ENCODE measurements at places on chromosomes 13 and 19. TPM values are rescaled to one million over a fixed set of nuclear protein-coding genes. Genes with fewer than 3 reads are reported as not detected.
A peak's percentile ranks its signal among the peaks of the same experiment; 100 is the strongest.

The LRP3 gene
- total RNA-seq = 0.23 TPM

GRCh38 chr13:72368031-72368430, 359.4 kb downstream of the MZT1 start:
- H3K27ac ChIP-seq = no peak overlapping the region
- H3K27me3 ChIP-seq = no peaks in the 10 kb centered on the region
- H3K4me3 ChIP-seq = no peak overlapping the region
- H3K36me3 ChIP-seq = no peaks in the 10 kb centered on the region

- H3K27ac ChIP-seq = no peak overlapping the region
- H3K27me3 ChIP-seq = no peaks in the 10 kb centered on the region
- no peaks in the 10 kb centered on the region for H3K36me3 ChIP-seq
Measured at GRCh38 chr13:88107570-88107969, 436.4 kb downstream of the SLITRK5 start.

GRCh38 chr19:46849610-46850009, 1.0 kb downstream of the AP2S1 start:
- no peak for DNase-seq
- peaks cover 17% of the 10 kb centered on the region for H3K4me1 ChIP-seq
- peak overlapping the region; percentile 74 for H3K27ac ChIP-seq
- no peaks in the 10 kb centered on the region for H3K27me3 ChIP-seq

DNA sequence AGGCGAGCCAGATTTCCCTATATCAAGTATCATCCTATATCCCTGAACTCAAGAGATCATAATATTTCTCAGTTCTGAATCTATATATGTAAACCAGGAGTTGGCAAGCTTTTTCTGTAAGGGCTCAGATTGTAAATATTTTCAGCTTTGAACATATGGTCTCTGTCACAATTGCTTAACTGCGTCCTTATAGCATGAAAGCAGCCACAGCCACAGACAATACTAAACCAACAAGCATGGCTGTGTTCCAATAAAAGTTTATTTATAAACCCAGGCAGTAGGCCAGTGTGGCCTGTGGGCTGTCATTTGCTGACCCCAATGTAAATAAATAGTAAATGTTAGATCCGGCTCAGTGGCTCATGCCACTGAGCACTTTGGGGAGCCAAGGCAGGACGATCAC, 12.2 kb upstream of the MYH14 start:
- no peak overlapping the region for H3K27ac ChIP-seq
- H3K4me1 ChIP-seq = no peaks in the 10 kb centered on the region
- no peak for DNase-seq
- no peak overlapping the region for H3K4me3 ChIP-seq
- H3K36me3 ChIP-seq = no peaks in the 10 kb centered on the region
- H3K27me3 ChIP-seq = no peaks in the 10 kb centered on the region

The RNF17 gene
- not detected for total RNA-seq

DNA sequence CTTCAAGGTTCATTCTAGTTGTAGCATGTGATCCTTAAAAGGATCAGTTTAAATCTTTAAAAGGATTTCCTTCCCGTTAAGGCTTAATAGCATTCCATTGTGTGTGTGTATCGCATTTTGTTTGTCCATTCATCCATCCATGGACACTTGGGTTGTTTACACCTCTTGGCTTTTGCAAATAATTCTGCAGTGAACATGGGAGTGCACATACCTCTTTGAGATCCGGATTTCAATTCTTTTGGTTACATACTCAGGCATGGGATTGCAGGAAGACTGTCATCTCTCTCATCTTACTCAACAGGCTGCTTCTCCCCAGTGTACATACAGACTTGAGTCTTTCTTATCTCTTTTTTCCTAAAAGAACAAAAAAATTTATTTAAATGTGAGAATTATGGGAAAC, 1.2 kb downstream of the RNF113B start:
- H3K4me1 ChIP-seq = peaks cover 3% of the 10 kb centered on the region
- no peak overlapping the region for H3K4me3 ChIP-seq
- no peak overlapping the region for H3K27ac ChIP-seq
- no peaks in the 10 kb centered on the region for H3K36me3 ChIP-seq

DNA sequence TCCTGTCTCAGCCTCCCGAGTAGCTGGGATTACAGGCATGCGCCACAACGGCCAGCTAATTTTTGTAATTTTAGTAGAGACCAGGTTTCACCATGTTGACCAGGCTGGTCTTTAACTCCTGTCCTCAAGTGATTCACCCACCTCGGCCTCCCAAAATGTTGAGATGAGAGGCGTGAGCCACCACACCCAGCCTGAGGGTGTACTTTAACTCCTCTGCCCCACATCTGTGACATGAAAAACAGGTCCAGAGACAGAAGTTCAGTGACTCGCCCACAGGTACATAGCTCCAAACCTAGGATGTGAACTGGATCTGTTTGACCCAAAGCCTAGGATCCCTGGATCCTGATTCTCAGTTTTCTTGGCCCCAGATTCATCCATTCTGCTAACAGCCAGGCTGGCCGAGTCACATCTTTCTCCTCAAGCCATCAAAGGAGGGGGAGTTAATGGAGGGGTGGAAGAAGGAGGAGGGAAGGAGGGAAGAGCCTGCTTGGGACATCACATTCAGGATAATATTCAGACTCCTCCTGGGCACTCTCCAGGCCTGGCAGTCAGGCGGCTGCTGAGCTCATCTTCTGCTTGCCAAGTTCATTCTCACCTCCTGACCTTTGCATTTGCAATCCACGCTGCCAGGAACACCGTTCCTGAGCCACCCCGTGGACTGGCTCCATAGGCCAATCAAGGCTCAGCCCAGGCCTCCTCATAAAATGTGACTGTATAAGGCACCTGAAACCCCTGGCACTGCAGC, 3.1 kb downstream of the SPC24 start:
- H3K36me3 ChIP-seq = peaks cover 24% of the 10 kb centered on the region
- peaks cover 27% of the 10 kb centered on the region for H3K4me1 ChIP-seq
- DNase-seq = no peak
- H3K4me3 ChIP-seq = peak overlapping the region; percentile 26
- H3K27me3 ChIP-seq = no peaks in the 10 kb centered on the region

- no peak for DNase-seq
- no peaks in the 10 kb centered on the region for H3K27me3 ChIP-seq
- H3K4me1 ChIP-seq = no peaks in the 10 kb centered on the region
- no peak overlapping the region for H3K4me3 ChIP-seq
- no peaks in the 10 kb centered on the region for H3K36me3 ChIP-seq
Measured at GRCh38 chr13:95275322-95276036, 25.8 kb downstream of the ABCC4 start.

The ZNF135 gene
- total RNA-seq = not detected

The ZNF700 gene
- 12.6 TPM for total RNA-seq

GRCh38 chr19:7650148-7650547, 13.2 kb downstream of the STXBP2 start:
- H3K4me1 ChIP-seq = peaks cover 10% of the 10 kb centered on the region
- no peak overlapping the region for H3K4me3 ChIP-seq
- peaks cover 12% of the 10 kb centered on the region for H3K36me3 ChIP-seq
- no peak overlapping the region for H3K27ac ChIP-seq
- DNase-seq = no peak

The PKN1 gene
- 172 TPM for total RNA-seq

DNA sequence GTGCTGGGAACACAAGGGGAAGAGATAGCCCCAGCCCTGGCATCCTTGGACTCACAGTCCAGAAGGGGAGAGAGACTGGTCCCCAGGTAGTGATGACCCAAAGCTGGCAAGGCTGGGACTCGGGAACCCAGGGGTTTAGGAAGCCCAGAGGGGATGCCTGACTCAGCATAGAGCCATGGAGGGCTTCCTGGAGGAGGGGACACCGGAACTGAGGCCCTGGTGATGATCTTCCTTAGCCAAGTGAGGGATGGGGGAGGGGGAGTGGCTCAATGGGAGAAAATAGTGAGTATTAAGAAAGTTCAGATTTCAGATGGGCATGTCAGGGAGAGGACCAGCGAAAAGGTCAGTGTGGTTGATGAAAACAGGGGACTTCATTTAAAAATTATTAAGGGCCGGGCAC, 26.8 kb downstream of the EXOC3L2 start:
- H3K27ac ChIP-seq = no peak overlapping the region
- peaks cover 1% of the 10 kb centered on the region for H3K4me1 ChIP-seq
- no peak for DNase-seq
- H3K36me3 ChIP-seq = no peaks in the 10 kb centered on the region
- H3K27me3 ChIP-seq = peaks cover 41% of the 10 kb centered on the region

- no peak for DNase-seq
- no peak overlapping the region for H3K4me3 ChIP-seq
- H3K27ac ChIP-seq = no peak overlapping the region
- H3K4me1 ChIP-seq = peaks cover 32% of the 10 kb centered on the region
Measured at GRCh38 chr13:24124789-24125476, 35.6 kb upstream of the SPATA13 start.

The ZNF763 gene
- total RNA-seq = 0.51 TPM

DNA sequence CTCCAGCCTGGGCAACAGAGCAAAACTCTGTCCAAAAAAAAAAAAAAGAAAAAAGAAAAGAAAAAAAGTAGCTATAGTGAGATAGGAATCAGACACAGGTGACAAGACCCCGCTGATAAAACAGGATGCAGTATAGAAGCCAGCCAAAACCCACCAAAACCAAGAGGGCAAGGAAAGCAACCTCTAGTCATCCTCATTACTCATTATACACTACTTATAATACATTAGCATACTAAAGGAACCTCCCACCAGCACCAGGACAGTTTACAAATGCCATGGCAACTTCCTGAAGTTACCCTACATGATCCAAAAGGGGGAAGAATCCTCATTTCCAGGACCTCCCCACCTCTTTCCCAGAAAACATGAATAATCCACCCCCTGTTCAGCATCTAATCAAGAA, 35.6 kb upstream of the UBL3 start:
- no peak for DNase-seq
- H3K27me3 ChIP-seq = no peaks in the 10 kb centered on the region
- no peaks in the 10 kb centered on the region for H3K36me3 ChIP-seq
- H3K4me1 ChIP-seq = peaks cover 28% of the 10 kb centered on the region
- no peak overlapping the region for H3K4me3 ChIP-seq

The ATP1A3 gene
- total RNA-seq = 1.2 TPM

- no peaks in the 10 kb centered on the region for H3K27me3 ChIP-seq
- peaks cover 28% of the 10 kb centered on the region for H3K36me3 ChIP-seq
- H3K27ac ChIP-seq = peak overlapping the region; percentile 7
- no peak for DNase-seq
- no peak overlapping the region for H3K4me3 ChIP-seq
Measured at GRCh38 chr19:57816652-57817051, 1.9 kb upstream of the ZNF552 start.

DNA sequence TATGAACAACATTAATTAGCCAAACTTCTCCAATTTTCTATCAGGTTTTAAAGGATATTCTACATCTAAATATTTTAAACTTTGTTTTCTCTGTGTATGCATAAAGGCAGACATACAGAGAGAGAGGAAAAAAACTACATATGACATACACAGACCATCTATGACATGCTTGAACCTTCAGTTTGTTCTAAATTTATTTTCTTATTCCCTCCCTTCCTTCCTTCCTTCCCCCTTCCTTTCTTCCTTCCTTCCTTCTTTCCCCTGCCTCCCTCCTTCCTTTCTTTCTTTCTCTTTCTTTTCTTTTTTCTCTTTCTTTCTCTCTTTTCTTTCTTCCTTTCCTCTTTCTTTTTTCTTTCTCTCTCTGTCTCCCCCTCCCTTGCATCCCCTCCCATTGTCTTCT, 35.8 kb upstream of the CD70 start:
- H3K36me3 ChIP-seq = peaks cover 6% of the 10 kb centered on the region
- H3K4me3 ChIP-seq = no peak overlapping the region
- DNase-seq = no peak
- H3K27me3 ChIP-seq = peaks cover 9% of the 10 kb centered on the region
- no peak overlapping the region for H3K27ac ChIP-seq

- peaks cover 34% of the 10 kb centered on the region for H3K36me3 ChIP-seq
- no peak overlapping the region for H3K4me3 ChIP-seq
- no peak for DNase-seq
- H3K4me1 ChIP-seq = peaks cover 13% of the 10 kb centered on the region
- no peaks in the 10 kb centered on the region for H3K27me3 ChIP-seq
Measured at GRCh38 chr19:47379381-47379938, 30.3 kb downstream of the DHX34 start.

The ZNF578 gene
- total RNA-seq = 0.12 TPM

GRCh38 chr19:4051175-4052101, 15.3 kb downstream of the ZBTB7A start:
- peaks cover 20% of the 10 kb centered on the region for H3K4me1 ChIP-seq
- H3K27ac ChIP-seq = peak overlapping the region; percentile 59
- H3K27me3 ChIP-seq = no peaks in the 10 kb centered on the region

The TEX26 gene
- not detected for total RNA-seq

- H3K36me3 ChIP-seq = no peaks in the 10 kb centered on the region
- DNase-seq = no peak
- H3K4me3 ChIP-seq = no peak overlapping the region
- H3K4me1 ChIP-seq = no peaks in the 10 kb centered on the region
- H3K27ac ChIP-seq = no peak overlapping the region
Measured at GRCh38 chr13:38888309-38888708, 102.3 kb downstream of the STOML3 start.

- no peaks in the 10 kb centered on the region for H3K36me3 ChIP-seq
- peaks cover 2% of the 10 kb centered on the region for H3K27me3 ChIP-seq
- peaks cover 5% of the 10 kb centered on the region for H3K4me1 ChIP-seq
- no peak overlapping the region for H3K4me3 ChIP-seq
- no peak overlapping the region for H3K27ac ChIP-seq
Measured at GRCh38 chr13:24520733-24521132, 8.2 kb upstream of the PARP4 start.

- no peaks in the 10 kb centered on the region for H3K36me3 ChIP-seq
- H3K27me3 ChIP-seq = no peaks in the 10 kb centered on the region
- no peak overlapping the region for H3K27ac ChIP-seq
- DNase-seq = no peak
Measured at GRCh38 chr19:31601855-31602254, 252.6 kb upstream of the TSHZ3 start.

GRCh38 chr19:5434970-5435641, 20.1 kb upstream of the ZNRF4 start:
- no peaks in the 10 kb centered on the region for H3K36me3 ChIP-seq
- H3K27ac ChIP-seq = no peak overlapping the region
- peaks cover 7% of the 10 kb centered on the region for H3K27me3 ChIP-seq

DNA sequence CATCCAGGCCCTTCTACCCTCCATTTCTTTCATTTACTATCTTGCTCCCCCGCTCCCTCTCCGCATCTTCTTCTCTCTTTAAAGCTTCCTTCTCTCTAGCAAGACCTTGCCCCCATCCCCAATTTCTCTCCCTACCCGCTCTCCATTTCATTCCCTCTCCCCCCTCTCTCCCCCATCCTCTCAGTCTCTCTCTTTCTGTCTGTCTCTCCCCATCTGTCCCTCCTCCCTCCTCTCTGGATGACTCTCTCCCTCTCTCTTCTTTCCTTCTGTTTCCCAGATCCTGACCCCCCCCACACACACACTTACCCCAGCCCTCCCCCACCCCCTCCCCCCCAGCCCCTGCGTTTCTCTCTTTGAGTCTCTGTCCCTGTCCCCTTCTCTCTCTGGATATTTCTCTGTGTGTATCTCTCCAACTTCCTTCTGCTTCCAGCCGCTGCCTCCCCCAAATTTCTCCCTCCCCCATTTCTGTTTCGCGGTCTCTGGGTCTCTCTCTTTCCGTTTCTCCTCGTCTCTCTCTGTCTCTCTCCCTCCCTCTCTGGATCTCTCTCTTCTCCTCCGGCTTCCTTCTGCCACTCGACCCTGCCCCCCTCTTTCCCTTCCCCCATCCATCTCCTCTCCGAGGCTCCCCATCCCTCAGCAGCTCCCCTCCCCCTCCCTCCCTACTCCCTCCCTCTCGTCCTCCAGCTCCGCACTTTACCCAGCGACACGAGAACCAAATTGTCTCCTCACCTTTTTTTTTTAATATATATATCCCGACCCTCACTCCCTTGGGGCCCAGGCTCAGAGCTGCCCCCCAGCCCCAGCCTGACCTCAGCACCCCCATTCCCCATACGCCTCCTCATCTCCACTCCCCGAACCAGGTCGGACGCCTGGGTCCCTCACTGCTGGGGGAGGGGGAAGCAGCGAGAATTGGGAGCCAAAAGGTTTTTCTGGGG, 3.6 kb upstream of the CACNG8 start:
- no peak overlapping the region for H3K27ac ChIP-seq
- peaks cover 58% of the 10 kb centered on the region for H3K27me3 ChIP-seq
- peaks cover 5% of the 10 kb centered on the region for H3K4me1 ChIP-seq
- DNase-seq = no peak
- peaks cover 2% of the 10 kb centered on the region for H3K36me3 ChIP-seq
- H3K4me3 ChIP-seq = no peak overlapping the region

All from activated CD4-positive, alpha-beta T cell treated with anti-CD3 and anti-CD28 coated beads, Interleukin-2, amount 10 ng/mL, durations not matched to agents 24 days and 14 days (primary cell).